ENCODE measurements at places on chromosomes 13 and 19.

GRCh38 chr13:100347968-100348367 is 240.6 kb downstream of the GGACT start:
- DNase-seq: no peak

DNA sequence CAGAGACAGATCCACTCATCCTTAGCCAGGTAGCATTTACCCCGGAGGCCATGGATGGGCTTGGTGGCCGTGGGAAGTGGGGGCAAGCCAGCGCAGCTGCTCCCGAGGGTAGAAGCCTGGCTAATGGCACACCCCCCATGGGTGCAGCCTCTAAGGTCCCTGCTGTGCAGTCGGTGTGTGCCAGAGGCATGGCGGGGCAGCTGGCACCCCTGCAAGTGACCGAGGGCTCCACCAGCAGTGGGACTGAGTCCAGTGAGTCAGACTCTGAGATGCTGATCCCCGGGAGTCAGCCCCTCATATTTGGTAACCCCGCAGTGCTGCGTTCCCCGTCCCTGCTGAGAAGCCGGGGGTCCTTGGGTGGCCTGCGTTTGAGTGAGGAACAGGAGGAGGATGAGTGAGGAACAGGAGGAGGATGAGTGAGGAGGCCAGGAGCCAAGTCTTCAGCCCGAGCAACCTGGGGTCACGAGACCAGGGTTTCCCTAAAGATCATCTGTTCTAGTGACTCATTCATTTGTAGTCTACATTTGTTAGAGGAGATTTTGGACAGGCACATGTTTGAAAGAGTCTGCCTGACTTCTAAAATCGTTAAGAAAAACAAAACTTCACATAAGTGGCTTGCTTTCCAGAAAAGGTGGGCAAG is 180.7 kb downstream of the STK24 start:
- DNase-seq: no peak

GRCh38 chr13:90800082-90800746 is 547.3 kb upstream of the MIR17HG start:
- DNase-seq: no peak

GRCh38 chr13:48892053-48892687 is 83.5 kb upstream of the FNDC3A start:
- no peak for DNase-seq

DNA sequence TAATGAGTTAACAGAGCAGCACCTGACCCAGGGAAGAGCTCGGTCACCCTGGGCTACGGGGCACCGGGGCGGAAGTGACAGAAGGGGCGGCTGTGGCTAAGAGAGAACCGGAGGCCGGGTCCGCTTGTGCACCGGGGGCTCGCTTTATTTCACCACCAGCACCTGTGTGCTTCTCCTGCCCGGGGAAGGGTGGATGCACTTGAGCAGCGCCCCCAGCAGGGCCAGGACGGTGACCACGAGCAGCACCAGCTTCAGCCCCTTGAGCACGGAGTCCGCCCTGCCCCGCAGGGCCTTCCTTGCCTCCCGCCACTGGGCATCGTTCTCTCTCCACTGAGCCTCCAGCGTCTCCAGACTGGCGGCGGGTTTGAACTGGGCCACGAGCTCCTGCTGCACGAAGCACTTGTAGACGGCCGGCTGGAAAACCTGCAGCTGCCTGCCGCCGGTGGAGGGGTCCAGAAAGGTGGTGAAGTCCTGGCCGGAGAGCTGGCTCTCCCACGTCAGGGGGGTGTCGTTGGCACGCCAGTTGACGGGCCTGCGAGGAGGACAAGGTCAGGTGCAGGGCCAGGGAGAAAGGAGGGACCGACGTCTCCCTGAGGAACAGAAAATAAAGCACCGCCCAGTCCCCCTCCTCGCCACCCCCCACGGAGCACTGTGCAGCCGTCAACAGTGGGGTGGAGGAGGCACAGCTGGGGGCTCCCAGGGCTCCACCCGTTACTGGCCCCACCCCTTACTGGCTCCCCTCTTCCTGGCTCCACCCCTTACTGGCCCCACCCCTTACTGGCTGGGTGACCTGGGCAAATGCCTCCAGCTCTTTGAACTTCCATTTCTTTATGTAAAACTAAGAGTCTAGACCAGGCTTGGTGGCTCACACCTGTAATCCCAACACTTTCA is 3.6 kb downstream of the FAM187B start:
- no peak for DNase-seq

- DNase-seq: no peak
Measured at GRCh38 chr13:102556806-102557205, 40.0 kb upstream of the TPP2 start.

GRCh38 chr13:33194820-33195692 is 90.5 kb downstream of the STARD13 start:
- no peak for DNase-seq

DNA sequence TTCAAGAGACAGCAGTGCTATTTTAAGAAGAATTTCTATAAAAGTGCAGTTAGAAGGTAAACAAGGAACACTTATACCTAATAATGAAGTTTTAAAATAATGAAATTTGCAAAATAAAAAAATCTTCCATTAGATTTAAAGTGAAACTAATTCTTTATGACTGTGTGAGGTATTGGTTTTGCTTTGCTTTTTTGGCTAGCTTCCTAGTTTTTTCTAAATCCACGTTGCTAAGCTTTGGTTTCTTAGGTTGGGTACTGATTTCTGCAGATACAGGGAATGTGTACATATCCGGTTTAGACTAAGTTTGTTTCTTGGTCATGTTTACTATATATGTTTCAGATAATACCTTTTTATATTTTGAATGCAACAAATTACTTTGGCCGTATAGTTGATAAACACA is 59.8 kb downstream of the SLC7A9 start:
- DNase-seq: no peak

- DNase-seq: no peak
Measured at GRCh38 chr19:42577016-42577415, 17.7 kb downstream of the CEACAM8 start.

- no peak for DNase-seq
Measured at GRCh38 chr19:647566-648284, 8.0 kb downstream of the FGF22 start.

GRCh38 chr13:91017669-91018053 is 329.8 kb upstream of the MIR17HG start:
- no peak for DNase-seq

GRCh38 chr19:31675193-31675913 is 326.1 kb upstream of the TSHZ3 start:
- no peak for DNase-seq

DNA sequence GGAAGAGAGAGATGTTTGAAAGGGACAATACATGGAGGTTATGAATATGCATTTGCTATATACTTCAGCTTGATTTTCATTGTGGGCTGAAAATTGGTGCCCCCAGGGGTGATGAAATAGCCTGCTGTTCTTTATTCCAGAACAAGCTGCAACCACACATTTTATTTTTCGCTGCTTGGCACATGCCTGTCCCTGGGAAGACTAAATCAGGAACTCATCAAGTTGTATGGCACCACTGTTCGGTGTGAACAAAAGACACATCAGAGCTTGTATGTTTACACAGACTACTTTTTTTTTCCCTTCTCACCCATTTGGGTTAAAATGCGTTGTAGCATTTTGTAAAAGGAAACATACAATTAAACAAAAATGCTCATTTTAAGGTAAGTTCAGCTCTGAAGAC is 230.7 kb downstream of the NALCN start:
- DNase-seq: no peak

GRCh38 chr19:35055715-35056179 is 14.2 kb downstream of the HPN start:
- DNase-seq: no peak

- no peak for DNase-seq
Measured at GRCh38 chr13:47869776-47870175, 131.3 kb downstream of the SUCLA2 start.

DNA sequence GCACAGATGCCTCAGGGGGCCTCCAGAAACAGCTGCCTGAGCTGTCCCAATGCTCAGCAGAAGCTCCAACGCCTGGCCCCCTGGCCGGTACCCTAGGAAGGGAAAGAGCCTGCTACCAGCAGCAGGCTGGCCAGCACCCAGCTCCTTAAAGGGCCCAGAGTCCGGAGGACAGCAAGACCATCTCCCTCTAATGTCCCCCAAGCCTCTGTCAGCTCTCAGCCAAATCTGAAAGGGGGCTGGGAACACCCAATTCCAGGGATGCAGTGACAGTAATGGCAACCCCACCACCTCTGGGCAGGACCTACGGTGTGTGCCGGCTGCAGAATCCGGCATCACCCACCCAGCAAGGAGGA is 4.2 kb downstream of the PPP6R1 start:
- DNase-seq: no peak

DNA sequence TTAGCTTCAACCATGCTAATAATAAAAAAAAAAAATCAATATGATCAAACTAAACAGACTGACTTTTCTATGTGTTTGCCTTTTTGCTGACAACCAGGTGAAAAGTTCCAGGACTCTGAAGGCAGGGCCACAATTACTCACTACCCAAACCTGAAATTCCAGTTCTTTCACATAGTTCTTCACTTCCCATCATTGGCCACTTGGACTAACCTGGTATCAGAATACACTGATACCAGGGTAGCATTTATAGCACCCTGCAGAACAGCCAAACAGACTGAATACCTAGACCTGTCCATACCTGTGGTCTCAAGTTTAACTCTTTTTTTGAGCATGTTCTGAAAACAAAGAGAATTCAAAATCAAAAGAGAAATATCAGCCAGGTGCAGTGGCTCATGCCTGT is 25.1 kb downstream of the ELF1 start:
- no peak for DNase-seq

- no peak for DNase-seq
Measured at GRCh38 chr13:80256352-80256932, 84.5 kb downstream of the SPRY2 start.

GRCh38 chr19:40519352-40520322 is 52.8 kb downstream of the SPTBN4 start:
- DNase-seq: no peak

GRCh38 chr19:47497050-47497766 is 13.2 kb upstream of the KPTN start:
- DNase-seq: no peak

DNA sequence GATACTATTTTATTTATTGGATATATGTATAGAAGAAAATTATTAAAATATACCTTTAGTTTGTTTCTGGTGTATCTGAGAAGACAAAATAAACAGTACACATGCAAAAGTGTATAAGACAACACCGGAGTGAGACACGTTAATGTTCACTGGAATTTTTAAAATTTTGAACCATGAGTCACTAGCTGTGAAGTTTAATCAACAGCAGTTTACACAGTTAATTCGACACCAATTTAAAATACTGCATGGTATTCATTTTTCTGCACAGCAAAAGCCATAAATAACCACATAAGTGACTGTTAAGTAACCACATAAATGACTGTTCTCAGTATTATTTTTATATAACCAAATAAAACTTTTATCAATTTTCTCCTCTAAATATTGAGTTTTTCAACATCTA is 418.7 kb upstream of the NBEA start:
- no peak for DNase-seq

- DNase-seq: no peak
Measured at GRCh38 chr13:73074014-73074413, 15.2 kb downstream of the KLF5 start.

GRCh38 chr13:60220072-60220471 is 56.3 kb upstream of the DIAPH3 start:
- DNase-seq: no peak

DNA sequence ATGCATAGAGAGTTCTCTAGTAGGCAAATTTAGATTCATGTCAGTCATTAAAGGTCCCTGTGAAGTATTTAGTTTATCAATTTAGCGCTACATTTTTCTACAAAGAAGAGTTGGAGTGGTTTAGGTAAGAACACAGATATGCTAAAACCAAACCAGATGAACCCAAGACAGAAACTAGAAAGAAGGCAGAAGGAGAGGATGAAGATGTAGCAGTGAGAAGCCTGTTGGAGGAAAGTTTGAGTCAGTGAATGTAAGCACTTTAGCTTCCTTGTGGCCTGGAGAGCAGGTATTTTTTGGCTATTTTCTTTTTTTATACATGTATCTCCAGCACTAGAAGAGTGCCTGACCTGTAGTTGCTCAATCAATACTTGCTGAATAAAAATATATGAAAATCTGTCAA is 223.7 kb downstream of the KCNRG start:
- DNase-seq: no peak

Measured in CD4-positive, alpha-beta T cell treated with Interleukin-1 beta for 1 hour (primary cell).